Posterior vena cava (tissue), 2 donors: ENCODE measurements at places on chromosomes 16 and 17. TPM values are rescaled to one million over a fixed set of nuclear protein-coding genes. Genes with fewer than 3 reads are reported as not detected.

- DNase-seq: no peak
Observed at GRCh38 chr17:51817117-51817516, 341.4 kb downstream of the CA10 start.

- no peak for DNase-seq
Observed at GRCh38 chr17:79691931-79692330, 38.8 kb upstream of the ENPP7 start.

The METTL23 gene
- 25.6 TPM for total RNA-seq

DNA sequence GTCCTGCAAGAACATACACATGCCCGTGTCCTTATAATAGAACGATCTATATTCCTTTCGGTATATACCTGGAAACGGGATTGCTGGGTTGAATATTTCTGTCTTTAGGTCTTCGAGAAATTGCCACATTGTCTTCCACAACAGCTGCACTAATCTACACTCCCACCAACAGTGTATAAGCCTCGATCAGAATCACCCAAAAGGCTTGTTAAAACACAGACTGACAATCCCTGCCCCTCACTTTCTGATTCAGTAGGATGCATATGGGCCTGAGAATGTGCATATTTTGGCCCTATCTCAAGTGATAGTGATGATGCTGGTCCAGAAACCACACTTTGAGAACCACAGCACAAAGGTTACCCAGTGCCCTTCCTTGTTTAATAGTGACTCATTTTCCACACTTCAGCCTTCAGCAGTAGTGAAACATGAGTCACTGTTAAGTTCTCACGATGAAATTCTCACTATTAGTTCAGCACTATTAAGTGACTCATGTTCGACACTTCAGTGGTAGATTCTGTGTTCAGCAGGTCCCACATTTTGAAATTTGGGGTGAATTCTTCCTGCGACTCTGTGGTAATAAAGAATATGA, 215.6 kb downstream of the GRIN2A start:
- DNase-seq: no peak

- DNase-seq: no peak
Observed at GRCh38 chr17:9057310-9057709, 36.0 kb downstream of the NTN1 start.
